ENCODE measurements at places on chromosomes 4 and X.

- no peak for DNase-seq
Observed at GRCh38 chr4:7806338-7807090, 133.1 kb downstream of the AFAP1 start.

- no peak for DNase-seq
Observed at GRCh38 chr4:5956285-5957021, 61.8 kb downstream of the C4orf50 start.

- DNase-seq, result no peak
Observed at GRCh38 chr4:21018817-21019216, 318.6 kb downstream of the PACRGL start.

GRCh38 chrX:18961686-18962085 is 22.2 kb downstream of the PHKA2 start:
- DNase-seq, result no peak

DNA sequence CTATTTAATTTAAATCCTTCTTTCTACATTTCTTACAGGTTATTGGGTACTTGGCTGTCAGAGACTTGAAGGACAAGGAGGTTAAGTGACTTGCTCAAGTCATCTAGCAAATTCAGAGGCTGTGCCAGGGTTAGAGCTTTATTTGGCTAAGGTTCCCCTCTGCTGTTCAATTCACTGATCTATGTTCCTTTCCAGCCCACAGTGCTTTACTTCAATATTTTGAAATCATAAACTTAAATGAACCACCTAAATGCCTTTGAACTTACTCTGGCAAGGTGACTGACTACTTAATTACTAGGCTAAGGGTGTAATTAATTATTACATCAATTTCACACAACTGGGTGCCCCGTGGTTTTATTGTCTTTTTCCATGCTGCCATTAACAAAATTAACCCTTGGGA is 288.7 kb downstream of the CAMK2D start:
- no peak for DNase-seq

GRCh38 chr4:81499840-81500239 is 28.1 kb upstream of the RASGEF1B start:
- no peak for DNase-seq

DNA sequence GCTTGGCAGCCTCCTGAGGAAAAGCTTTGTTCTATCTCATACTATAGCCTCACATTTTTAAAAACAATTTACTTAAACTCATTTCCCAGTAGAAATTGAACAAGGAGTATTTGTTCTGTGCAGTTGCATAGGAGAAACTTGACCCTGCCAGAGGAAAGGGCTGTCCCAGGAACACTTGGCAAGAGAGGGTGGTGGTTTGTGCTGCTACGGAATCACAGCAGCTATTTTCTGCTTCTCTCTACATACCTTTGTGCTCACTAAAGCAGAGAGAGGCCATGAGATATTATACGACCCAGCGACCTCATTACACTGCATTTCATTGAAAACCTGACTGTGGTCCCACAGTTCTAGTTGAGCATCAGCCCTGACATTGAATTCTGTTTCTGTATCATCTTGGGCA is 83.1 kb upstream of the LANCL3 start:
- no peak for DNase-seq

DNA sequence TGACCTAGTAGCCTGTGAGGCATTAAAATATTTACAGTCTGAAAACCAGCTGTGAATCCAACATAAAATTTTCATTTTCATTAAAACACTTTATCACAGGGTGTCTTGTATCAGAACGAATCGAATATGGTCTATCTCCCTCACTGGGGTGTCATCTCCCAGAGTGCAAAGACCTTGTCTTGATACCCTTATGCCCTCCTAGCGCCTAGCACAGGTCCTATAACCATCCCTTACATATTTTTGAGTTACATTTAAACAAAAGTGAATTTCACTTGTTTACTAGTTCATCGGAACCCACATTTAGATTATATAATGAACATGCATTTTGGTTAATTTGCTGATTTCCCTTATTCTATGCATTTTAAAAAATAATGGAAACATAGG is 14.0 kb downstream of the DIPK2B start:
- DNase-seq, result no peak

GRCh38 chrX:36436361-36436760 is 516.8 kb downstream of the CFAP47 start:
- DNase-seq, result no peak
